ENCODE measurements at places on chromosomes 1 and 21. TPM values are rescaled to one million over a fixed set of nuclear protein-coding genes. Genes with fewer than 3 reads are reported as not detected.
A peak's percentile ranks its signal among the peaks of the same experiment; 100 is the strongest.

Gene GNPAT
- 19.5 TPM for total RNA-seq

DNA sequence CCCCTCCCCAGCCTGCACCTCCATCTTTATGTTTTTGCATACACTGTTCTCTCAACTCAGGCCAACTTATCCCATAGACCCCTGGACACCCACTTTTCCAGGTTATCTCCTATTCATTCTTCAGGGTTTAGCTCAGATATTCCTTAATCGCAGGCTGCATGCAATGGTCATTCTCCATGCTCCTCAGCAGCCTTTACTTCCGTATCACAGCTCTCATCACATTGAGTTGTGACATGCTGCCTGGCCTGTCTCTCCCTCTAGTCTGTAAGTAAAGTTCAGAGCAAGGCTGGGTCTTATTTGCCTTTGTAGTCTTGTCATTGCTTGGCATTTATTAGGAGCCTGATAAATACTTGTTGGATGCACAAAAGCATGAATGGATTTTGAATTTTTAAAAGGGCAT lies 6.9 kb downstream of the DNAJC6 start:
- no peak overlapping the region for H3K27ac ChIP-seq
- peaks cover 21% of the 10 kb centered on the region for H3K27me3 ChIP-seq
- DNase-seq, result no peak

Gene NECTIN4
- 4.0 TPM for total RNA-seq

Gene CHAF1B
- total RNA-seq, result 2.0 TPM

DNA sequence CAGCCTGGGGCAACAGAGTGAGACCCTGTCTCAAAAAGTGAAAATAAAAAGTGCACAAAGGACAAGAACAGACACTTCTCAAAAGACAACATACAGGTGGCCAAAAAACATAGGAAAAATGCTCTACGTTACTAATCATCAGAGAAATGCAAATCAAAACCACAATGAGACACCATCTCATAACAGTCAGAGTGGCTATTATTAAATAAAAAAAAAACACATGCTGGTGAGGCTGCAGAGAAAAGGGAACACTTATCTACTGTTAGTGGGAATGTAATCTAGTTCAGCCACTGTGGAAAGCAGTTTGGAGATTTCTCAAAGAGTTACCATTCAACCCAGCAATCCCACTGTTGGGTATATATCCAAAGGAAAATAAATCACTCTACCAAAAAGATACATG lies 173.2 kb downstream of the SMYD3 start:
- peaks cover 5% of the 10 kb centered on the region for H3K36me3 ChIP-seq
- H3K4me3 ChIP-seq, result no peak overlapping the region
- H3K27ac ChIP-seq, result no peak overlapping the region

- no peak overlapping the region for H3K4me3 ChIP-seq
- no peaks in the 10 kb centered on the region for H3K4me1 ChIP-seq
- DNase-seq, result no peak
Observed at GRCh38 chr21:40356644-40357043, 489.4 kb downstream of the PCP4 start.

Gene MFSD2A
- total RNA-seq, result 2.0 TPM

GRCh38 chr1:101301446-101302057 lies 64.7 kb downstream of the S1PR1 start:
- H3K4me1 ChIP-seq, result no peaks in the 10 kb centered on the region
- DNase-seq, result no peak
- H3K27me3 ChIP-seq, result no peaks in the 10 kb centered on the region
- H3K27ac ChIP-seq, result no peak overlapping the region
- H3K36me3 ChIP-seq, result no peaks in the 10 kb centered on the region
- H3K4me3 ChIP-seq, result no peak overlapping the region

Gene SPRR2A
- not detected for total RNA-seq

DNA sequence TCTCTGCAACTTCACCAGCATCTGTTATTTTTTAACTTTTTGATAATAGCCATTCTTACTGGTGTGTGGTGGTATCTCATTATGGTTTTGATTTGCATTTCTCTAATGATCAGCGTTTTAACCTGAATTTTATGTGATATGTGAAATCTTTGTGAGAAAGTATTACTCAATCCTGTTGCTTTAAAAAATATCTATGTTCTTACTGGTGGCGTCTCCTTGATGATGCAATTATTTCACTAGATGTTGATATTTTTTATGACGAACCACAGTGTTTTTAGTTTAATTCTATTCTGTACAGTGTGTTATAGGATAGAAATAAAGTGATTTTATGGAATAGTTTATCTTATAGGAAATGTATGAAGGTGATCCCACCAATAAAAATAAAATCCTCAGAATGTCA lies 54.7 kb upstream of the GPR88 start:
- H3K4me1 ChIP-seq, result no peaks in the 10 kb centered on the region
- no peak for DNase-seq
- H3K27me3 ChIP-seq, result no peaks in the 10 kb centered on the region
- H3K27ac ChIP-seq, result no peak overlapping the region
- no peaks in the 10 kb centered on the region for H3K36me3 ChIP-seq

DNA sequence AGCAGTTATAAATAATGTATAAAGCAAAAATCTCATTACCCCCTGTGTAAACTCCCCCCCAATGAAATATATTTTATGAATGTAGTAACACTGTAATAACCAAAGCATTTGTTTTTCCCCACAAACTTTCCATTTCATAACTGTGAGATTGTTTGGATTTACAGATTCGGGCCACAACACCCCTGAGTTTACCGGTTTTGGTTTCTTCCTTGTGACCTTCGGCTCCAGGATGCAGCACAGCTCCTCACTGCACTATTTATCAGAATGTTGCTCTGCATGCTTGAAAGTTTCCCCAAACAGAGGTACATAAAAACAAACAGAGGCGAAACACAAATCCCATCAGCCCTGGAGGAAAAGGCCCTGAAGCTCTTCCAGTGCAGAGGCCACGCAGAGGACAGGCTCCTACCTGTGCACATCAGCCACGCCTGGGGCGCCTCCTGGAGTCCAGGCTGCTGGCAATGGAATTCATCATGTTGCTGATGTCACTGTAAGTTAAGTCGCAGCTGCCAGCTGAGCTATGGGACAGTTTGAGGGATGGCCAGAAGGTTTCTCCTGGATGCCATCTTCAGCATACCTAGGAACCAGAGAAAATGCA lies 122.0 kb downstream of the LMO4 start:
- peaks cover 9% of the 10 kb centered on the region for H3K4me1 ChIP-seq
- peak overlapping the region; percentile 62 for H3K27ac ChIP-seq
- no peaks in the 10 kb centered on the region for H3K27me3 ChIP-seq
- peak; percentile 44 for DNase-seq
- no peaks in the 10 kb centered on the region for H3K36me3 ChIP-seq
- H3K4me3 ChIP-seq, result no peak overlapping the region

- H3K4me1 ChIP-seq, result no peaks in the 10 kb centered on the region
- no peaks in the 10 kb centered on the region for H3K36me3 ChIP-seq
- H3K4me3 ChIP-seq, result no peak overlapping the region
- no peak for DNase-seq
- no peak overlapping the region for H3K27ac ChIP-seq
Observed at GRCh38 chr1:116794804-116795481, 40.7 kb downstream of the CD2 start.

DNA sequence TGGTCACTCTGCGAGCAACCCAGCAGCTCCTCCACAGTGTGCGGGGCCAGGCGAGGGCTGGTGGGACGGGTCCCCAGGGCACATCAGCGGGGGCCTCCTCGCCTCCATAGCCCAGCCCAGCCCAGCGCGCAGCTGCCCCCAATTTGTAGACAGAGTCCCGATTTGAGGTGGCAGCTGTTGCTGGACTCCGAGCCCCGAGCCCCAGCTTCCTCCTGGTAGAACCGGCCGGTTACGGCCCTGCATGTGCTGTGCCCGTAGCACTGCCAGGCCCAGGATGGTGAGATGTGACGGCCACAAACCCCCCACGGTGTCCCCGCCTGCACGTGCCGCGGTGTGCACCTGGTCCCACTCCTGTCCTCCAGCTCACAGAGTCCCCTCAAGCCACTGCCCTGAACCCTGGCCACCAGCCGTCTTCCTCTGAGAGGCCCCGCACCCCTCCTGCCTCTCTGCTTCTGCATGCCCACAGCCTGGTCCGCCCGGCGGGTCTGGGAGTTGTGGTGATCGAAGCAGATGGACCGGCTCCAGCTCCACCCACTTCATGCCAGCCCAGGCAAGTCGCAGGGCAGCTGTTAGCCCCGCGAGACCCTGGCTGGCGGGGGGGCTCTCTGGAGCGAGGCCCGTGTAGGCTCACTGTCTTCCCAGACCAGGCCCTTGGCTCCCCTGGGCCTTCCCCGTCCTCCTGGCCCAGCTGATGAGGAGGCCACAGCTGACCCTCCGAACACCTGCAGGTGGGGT lies 55.5 kb downstream of the MORN1 start:
- H3K4me1 ChIP-seq, result peaks cover 6% of the 10 kb centered on the region
- H3K27me3 ChIP-seq, result no peaks in the 10 kb centered on the region
- H3K4me3 ChIP-seq, result no peak overlapping the region
- no peak overlapping the region for H3K27ac ChIP-seq
- no peak for DNase-seq

- no peak for DNase-seq
- no peak overlapping the region for H3K4me3 ChIP-seq
- no peaks in the 10 kb centered on the region for H3K36me3 ChIP-seq
- no peaks in the 10 kb centered on the region for H3K27me3 ChIP-seq
- H3K4me1 ChIP-seq, result no peaks in the 10 kb centered on the region
Observed at GRCh38 chr1:169329383-169329782, 38.2 kb downstream of the NME7 start.

Gene C1orf146
- total RNA-seq, result not detected

GRCh38 chr1:24902471-24902891 lies 27.6 kb downstream of the RUNX3 start:
- no peak overlapping the region for H3K27ac ChIP-seq
- no peaks in the 10 kb centered on the region for H3K36me3 ChIP-seq

DNA sequence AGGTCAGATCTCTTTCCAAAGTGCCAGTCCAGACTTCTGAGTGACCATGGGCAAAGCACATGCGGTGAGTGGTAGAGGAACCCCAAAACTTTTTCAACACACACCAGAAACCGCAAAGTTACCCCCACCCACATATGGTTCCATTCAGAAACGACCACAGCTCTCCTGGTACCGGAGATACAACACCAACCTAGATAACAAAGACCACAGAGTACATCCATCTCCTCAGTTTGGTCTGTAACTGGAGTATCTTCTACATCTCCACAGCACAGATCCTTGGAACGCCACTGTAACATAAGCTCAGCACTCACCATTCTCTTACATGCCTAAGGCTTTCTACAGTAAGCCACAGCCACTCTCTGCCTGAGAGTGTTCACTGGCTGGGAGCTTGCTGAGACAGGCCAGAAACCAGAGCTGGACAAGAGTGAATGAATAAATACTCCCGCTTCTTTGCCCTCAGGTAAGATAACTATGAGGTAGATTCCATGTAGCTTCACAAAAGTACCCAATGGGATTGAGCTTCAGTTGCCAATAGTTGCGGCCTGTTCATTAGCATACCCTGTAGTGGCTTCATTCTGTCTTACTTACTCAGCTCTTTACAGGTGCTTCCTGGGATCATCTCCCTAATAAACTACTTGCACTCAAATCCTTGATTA lies 81.8 kb downstream of the SMYD3 start:
- no peaks in the 10 kb centered on the region for H3K27me3 ChIP-seq
- H3K4me1 ChIP-seq, result no peaks in the 10 kb centered on the region
- DNase-seq, result no peak
- H3K4me3 ChIP-seq, result no peak overlapping the region
- no peak overlapping the region for H3K27ac ChIP-seq

DNA sequence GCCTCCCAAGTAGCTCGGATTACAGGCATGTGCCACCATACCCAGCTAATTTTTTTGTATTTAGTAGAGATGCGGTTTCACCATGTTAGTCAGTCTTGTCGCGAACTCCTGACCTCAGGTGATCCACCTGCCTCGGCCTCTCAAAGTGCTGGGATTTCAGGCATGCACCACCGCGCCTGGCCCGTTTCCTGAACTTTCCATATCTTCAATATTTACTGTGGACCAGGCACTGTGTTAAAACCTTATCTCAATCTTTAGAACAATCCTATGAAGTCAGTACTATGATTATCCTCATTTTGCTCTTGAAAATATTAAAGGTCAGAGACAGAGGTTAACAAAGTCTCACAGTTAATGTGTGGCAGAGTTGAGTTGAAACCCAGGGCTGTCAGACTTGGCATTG lies 1.6 kb upstream of the ADCY10 start:
- no peak for DNase-seq
- no peak overlapping the region for H3K4me3 ChIP-seq
- H3K36me3 ChIP-seq, result peaks cover 5% of the 10 kb centered on the region
- no peak overlapping the region for H3K27ac ChIP-seq

DNA sequence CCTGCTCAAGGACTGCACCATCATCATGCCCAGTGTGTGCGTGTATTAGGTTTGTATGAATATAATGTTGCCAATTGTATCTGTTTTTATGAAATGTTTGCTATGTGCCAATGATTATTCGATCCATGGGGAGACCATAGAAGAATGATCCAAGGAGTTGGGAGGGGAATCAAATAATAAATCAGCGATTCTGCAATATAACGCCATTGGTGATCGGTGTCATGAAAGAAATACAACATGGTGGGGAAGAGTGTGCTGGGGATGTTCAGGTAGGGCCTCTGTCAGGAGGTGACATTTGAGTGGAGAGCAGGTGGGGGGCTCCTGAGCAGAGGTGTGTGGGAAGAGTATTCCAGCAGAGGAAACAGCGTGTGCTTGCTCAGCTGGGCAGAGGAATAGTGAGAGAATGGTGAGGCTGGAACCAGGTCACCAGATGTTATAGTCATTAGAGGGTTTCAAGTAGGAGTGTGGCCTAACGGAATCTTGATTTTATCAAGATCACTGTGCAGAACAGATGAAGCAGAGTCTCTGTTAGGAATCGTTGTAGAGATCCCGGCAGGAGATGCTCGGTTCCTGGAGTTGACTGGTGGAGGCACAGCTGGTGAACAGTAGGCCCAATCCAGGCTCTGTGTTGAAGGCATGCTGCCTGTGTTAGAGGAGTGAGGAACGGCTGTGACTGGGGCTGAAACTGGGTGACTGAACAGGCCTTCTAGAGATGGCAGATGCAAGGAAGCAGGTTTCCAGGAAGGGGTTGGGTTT lies 2.9 kb upstream of the ZNF496 start:
- H3K36me3 ChIP-seq, result no peaks in the 10 kb centered on the region
- H3K27ac ChIP-seq, result no peak overlapping the region
- H3K4me3 ChIP-seq, result no peak overlapping the region
- H3K27me3 ChIP-seq, result no peaks in the 10 kb centered on the region
- no peak for DNase-seq

- peaks cover 30% of the 10 kb centered on the region for H3K4me1 ChIP-seq
- H3K4me3 ChIP-seq, result peak overlapping the region; percentile 21
- DNase-seq, result no peak
- peak overlapping the region; percentile 78 for H3K27ac ChIP-seq
- H3K36me3 ChIP-seq, result no peaks in the 10 kb centered on the region
Observed at GRCh38 chr1:178868706-178869105, 2.2 kb downstream of the ANGPTL1 start.

- H3K4me3 ChIP-seq, result no peak overlapping the region
- no peak for DNase-seq
- H3K36me3 ChIP-seq, result no peaks in the 10 kb centered on the region
- no peak overlapping the region for H3K27ac ChIP-seq
- no peaks in the 10 kb centered on the region for H3K4me1 ChIP-seq
Observed at GRCh38 chr1:58406301-58407071, 140.0 kb downstream of the OMA1 start.

Gene CCDC27
- total RNA-seq, result not detected
